RWPE2 (cell line): ENCODE measurements at places on chromosomes 5 and 9.
A peak's percentile ranks its signal among the peaks of the same experiment; 100 is the strongest.

DNA sequence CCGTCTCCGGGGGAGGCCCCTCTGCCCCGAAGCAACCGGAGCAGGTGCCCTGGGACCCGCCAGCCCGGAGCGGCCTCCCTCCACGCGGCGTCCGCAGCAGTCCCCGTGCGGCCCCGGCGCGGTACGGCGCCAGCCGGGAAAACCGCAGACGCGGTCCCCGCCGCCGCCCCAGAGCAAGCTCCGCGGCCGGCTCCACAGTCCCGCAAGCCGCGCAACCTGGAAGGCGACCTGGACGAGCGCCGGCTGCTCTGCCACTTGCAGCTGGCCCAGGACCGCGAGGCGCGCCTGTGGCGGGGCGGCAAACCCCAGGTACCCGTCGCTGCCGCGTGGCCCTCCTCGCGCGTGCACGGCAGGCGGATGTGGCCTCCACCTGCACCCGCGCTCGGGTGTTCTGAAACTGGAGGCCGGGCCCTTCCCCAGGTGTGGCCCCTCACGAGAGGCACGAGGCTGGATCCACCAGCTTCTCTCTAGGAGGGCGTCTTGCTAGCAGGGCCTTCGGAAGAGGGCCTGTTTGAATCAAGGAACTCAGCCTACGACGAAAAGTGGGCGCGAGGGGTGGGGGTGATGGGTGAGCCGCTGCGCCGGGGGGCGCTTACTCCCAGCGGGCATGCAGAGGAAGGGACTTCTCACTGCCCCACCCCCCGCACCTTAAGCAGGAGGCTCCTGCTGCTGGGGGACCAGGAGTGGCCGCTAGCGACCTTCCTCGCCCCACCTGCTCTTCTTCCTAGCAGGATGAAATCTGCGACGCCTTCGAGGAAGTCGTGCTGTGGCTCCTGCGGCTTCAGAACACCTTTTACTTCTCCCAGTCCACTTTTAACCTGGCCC lies 602 bp downstream of the CCNI2 start:
- DNase-seq, result no peak

GRCh38 chr9:129322641-129323375 lies 144.7 kb upstream of the IER5L start:
- peak; percentile 24 for DNase-seq

GRCh38 chr5:144209361-144209760 lies 38.7 kb downstream of the KCTD16 start:
- DNase-seq, result no peak

DNA sequence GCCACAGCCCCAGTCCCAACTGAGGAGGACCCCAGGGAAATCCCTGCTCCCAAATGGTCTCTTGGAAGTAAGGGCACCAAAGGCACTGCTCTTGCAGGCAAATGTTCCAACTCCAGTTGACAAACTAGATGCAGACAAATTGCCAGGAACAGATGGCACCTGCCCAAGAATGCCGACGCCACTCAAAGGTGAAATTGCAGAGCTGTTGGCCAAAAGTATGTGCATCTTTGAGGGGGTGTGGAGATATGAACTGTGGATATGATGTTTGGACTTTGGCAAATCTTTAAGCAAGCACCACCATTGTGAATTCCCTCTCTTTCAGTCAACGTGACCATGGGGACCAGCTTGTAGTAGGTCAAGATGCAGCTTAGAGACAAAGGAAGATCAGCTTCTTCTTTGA lies 12.0 kb upstream of the CPLX2 start:
- no peak for DNase-seq

GRCh38 chr5:57193757-57194413 lies 20.0 kb downstream of the GPBP1 start:
- no peak for DNase-seq

DNA sequence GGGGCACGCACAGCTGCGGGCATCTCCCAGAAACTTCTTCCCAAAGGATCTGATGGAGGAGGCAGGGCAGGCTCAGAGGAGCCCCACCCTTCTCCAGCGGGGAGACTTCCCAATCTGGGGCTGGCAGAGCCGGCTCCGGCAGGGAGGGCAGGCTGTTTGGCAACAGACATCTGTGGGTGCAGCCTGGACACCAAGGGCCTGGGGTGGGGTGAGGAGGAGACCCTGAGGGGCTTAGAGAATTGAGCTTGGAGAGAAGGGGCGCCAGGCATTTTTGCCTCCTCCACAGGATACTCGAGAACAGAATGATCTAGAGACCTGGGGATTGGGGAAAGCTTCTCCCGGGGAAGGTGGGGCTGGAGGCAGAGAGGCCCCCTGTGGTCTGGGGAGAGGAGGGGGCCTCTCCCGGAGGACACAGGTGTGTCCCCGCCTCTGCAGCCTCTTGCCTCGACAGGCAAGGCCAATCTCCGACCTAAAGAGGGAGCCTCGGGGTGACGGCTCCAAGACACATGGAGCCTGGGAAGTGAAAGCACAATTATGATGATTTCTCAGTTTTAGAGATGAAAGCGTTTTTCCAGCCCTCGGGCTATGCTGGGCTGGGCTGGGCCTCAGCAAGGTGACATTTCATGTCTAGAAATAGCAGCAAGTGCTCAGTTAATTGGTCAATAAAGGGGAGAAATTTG lies 8.4 kb downstream of the LHX3 start:
- DNase-seq, result no peak

DNA sequence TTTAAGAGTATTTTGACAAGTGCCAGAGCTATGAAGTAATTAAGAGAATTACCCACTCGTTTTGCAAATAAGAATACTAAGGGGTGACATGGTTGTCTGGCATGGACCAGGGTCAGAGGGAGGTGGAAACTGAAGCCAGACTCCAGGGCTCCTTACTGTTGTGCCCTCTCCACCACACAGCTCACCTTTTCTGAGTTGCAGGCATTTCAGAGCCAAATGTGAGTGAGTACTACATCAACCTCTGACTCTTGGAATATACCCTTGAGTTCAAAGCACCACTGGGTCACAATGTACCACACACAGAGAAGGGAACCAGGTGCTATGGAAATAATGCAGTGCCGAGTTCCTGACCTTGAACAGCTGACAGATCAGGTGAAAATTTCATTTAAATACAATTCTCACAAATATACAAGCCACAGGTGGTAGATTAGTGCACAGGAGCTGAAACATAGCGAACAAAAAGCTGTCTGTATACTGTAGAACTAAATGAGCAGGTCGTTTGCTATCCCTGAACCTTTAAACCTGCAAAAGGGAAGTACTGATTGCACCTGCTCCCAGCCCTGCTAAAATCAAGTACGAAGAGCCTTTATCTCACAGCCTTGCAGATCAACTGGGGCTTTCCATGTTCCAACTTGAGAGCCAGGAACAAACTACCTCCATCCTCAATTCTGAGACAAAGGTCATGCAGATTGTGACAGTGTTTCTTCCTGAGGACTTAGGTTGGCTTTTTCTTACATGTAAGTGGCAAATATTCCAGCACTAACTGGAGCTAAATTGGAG lies 57.0 kb downstream of the GOLM1 start:
- DNase-seq, result no peak

DNA sequence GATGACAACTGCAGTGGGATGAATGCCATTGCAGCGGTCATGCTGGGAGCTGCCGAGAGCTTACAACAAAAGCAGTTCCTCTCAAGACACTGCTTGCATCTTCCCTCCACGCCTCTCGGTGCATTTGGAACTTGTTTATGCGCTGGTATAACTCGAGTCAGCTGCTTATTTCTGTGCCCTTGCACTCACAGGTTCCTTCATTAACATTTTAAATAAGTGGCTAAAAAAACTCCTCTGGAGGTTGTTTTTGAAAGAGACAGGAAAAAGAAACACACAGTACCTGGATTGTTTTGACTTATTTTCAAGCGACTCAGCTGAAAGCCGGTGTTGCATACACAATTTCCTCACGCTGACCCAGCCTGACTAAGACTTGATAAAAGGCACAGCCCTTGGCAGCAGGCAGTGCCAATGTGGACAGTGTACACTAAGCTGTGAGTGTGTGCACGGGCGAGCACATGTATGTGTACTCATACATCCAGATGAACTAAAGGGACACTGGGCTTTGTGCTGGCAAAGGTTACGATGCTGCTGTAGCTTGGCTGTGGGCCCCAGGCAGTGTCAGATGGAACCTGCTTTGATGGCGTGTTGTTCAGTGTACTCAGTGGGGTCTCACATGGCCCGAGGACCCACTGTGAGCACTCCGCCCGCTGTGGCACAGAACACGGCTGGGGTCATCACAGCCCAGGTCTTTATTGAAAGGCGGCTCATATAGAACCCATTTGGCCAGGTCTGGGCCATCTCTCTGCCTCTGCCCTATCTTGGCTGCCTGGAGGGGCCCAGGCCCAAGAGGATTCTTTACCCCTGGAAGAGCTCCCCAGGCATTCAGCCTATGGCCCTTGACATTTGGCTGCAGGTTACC lies 92.3 kb downstream of the ANKRD33B start:
- DNase-seq, result peak; percentile 40

DNA sequence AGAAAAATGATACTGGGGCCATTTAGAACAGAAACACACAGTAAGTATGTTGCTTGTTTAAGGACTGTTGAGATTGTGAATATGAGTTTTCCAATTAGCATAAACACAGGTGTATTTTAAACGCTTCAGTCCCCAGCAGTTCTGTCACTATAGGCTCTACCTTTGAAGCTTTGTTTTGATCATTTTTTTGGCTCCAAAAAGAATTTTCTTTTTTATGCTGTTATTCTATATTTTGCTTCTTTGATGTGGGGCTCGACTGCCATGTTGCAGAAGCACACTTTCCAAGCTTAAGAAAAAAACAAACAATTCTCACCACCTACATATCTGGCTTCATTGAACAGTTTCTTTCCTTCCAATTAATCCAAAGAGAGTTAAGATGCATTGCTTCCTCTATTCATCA lies 131.0 kb upstream of the DMAC1 start:
- no peak for DNase-seq

DNA sequence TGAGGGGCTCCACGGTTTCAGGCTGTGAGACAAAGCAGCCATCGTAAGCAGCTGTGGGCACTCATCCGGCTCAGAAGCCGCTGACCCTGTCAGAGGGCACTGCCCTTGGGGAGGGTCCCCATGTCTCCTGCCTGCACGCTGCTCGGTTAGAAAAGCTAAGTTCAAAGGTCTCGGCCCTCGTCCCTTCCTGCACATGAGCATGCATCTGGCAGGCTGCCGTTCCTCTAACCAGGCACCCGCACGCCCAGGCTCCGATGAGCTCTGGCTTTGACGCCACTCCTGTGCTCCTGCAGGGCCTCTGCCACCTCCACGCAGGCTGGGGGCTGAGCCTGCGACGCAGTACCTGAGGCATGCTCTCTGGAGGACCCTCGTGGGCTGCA lies 51.3 kb downstream of the NKD2 start:
- no peak for DNase-seq

GRCh38 chr5:90932052-90932699 lies 373.6 kb downstream of the ADGRV1 start:
- DNase-seq, result no peak

GRCh38 chr5:42655982-42656650 lies 100.5 kb upstream of the CCDC152 start:
- DNase-seq, result no peak

- DNase-seq, result no peak
Observed at GRCh38 chr5:90813392-90813791, 254.8 kb downstream of the ADGRV1 start.

GRCh38 chr5:56496581-56497063 lies 263.5 kb upstream of the ANKRD55 start:
- no peak for DNase-seq

- no peak for DNase-seq
Observed at GRCh38 chr9:1353291-1353690, 303.1 kb downstream of the DMRT2 start.

GRCh38 chr9:82555431-82556051 lies 507.4 kb downstream of the RASEF start:
- DNase-seq, result no peak

DNA sequence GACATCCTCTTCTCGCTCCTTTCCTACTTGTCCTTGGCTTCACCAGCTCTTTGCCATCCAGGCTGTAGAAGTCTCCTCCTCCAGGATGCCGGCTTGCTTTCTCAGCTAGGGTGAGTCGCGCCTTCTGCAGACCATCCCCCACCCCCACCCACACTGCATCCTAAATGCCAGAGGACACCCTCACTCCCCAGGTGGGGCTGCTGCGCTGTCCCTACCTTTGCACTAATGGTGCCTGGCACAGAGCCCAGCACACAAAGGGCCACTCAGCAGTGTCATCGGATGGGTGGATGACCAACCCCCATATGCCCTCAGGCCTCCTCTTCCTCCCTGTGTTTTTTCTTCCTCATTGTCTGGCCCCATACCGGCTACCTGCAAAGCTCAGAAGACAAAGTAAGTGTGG lies 14.8 kb downstream of the IL9 start:
- DNase-seq, result no peak

- no peak for DNase-seq
Observed at GRCh38 chr5:138274189-138274853, at the start of gene GFRA3. Gene GFRA3, minus strand, starts transcription at chr5:138274621. Its CDS starts 197 bp downstream, at chr5:138274424.

GRCh38 chr5:100519075-100519474 lies 16.1 kb upstream of the FAM174A start:
- no peak for DNase-seq

- no peak for DNase-seq
Observed at GRCh38 chr5:154654486-154655371, 100.4 kb upstream of the LARP1 start.

DNA sequence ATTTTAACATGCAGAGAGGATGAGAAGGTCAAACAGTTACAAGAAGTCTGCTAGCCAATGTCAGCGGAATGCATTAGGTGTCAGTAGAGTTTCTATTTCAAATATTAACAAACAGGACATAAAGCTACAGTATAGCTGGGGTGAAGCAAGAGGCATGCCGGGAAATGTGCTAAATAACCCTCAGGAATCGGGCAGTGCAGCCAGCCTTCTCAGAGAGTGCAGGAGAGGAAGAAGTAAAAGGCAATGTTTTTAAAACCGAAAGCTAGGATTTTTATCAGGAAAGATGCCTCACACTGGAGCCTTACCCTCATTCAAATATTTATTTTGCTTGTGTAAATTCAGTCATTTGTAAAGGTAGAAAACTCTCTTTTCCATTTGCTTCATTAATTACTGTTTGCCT lies 59.1 kb upstream of the SH3GL2 start:
- DNase-seq, result no peak

GRCh38 chr5:65462139-65462705 lies 19.5 kb downstream of the ADAMTS6 start:
- no peak for DNase-seq

DNA sequence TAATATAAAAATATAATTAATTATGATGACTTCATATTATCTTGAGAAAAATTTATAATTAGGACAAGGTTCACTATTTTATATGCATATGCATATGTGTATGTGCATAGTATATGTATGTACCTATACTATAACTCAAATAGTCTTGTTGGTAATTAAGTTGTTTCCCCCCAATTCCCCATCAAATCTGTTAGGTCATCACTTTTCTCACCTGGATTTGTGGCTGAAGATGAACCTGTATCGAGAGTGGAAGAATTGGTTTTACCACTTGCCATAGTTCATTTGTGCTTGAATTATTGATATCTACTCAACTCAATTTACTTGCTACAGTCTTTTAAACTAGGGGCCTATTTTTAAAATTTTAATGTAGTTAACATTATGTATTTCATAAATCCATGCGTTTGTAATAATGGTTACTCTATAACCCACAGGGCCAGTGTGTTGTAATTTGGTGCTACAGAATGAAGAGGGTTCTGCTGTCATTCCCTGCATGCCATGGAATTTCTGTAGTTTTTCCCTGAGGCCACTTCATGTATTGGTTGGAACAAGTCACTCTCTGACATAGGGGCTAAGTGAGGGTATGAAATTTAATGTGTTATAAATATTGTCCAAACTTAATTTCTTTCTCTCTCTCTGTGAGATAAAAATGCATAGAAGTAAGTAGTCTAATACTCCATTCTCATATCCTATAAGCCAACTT lies 74.9 kb downstream of the TAF11L14 start:
- DNase-seq, result no peak

- DNase-seq, result no peak
Observed at GRCh38 chr5:73591698-73592501, 26.4 kb downstream of the UTP15 start.

GRCh38 chr9:71758277-71758676 lies 10.0 kb downstream of the CEMIP2 start:
- no peak for DNase-seq
